Gastrocnemius medialis (tissue), 4 donors: ENCODE measurements at places on chromosomes 5 and 9. TPM values are rescaled to one million over a fixed set of nuclear protein-coding genes. Genes with fewer than 3 reads are reported as not detected.

The MYMK gene
- total RNA-seq, result not detected

- DNase-seq, result no peak
Observed at GRCh38 chr9:73437758-73438157, 286.1 kb downstream of the ANXA1 start.

DNA sequence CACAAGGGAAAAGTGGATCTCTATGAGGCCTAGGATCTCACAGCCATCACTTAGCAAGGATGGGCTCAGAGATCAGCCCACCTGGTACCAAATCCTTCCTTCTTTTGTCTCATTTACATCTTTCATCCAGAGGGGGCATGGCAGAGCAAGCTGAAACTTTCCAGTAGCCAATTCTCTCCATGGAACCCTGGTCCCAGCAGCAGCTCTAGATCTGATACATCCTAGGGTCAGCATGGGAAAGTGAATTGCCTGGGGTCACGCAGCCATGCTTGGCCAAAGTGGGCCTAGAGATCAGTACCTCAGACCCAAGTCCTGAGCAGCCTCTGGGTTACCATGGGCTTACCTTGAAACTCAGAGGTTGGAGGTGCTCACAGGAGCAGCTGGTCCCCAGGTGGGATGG lies 170.5 kb downstream of the GABBR2 start:
- DNase-seq, result no peak

GRCh38 chr5:107456281-107456715 lies 214.4 kb downstream of the EFNA5 start:
- DNase-seq, result no peak

- DNase-seq, result no peak
Observed at GRCh38 chr5:123124859-123125595, 36.0 kb downstream of the PRDM6 start.

The PRR16 gene
- total RNA-seq, result 2.7 TPM

DNA sequence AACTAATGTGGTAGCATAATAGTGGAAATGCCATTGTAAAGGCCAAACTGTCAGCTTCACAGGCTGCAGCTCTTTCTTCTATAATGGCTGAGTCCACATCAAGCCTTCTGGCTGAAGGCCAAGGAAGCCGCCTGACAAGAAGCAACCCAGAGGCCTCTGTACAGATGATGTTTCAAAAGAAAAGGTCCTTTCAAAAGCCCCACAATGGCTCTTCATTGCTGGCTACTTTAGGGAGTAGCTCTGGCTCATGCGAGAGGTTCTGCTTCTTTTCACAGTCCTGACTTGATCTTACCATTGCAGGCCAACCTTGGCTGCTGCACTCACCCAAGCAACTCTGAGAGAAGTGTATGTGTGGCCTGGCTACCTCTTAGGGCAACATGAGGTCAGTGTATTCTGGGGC lies 54.5 kb upstream of the EQTN start:
- DNase-seq, result peak; percentile 31

The ARHGEF39 gene
- total RNA-seq, result 0.10 TPM

DNA sequence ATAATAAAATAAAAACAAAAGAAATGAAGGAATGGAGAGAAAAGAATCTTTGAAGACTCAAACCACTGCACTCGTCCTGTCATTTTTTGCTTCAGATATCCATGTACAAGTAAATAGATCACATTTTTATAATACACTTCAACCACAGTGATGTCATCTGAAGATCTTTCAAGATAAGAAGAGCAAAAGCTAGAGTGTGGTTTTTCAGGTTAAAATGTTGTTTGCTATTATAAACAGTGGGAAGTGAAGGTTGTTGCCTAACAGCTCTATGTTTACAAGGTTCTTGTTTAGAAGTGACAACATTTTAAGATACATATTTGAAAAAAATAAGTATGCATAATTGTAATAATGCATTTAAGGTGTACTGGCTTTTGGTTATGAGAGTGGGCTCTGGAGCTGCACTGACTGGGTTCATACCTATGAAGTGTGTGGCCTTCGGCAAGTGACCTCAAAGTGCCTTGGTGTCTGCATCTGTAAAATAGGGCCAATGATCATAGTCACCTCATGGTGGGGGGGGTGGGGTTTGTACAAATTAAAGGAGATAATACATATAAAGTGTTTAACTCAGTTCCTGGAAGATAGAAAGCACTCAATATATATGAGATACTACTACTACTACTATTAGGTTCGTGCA lies 45.5 kb upstream of the IL7R start:
- DNase-seq, result no peak

DNA sequence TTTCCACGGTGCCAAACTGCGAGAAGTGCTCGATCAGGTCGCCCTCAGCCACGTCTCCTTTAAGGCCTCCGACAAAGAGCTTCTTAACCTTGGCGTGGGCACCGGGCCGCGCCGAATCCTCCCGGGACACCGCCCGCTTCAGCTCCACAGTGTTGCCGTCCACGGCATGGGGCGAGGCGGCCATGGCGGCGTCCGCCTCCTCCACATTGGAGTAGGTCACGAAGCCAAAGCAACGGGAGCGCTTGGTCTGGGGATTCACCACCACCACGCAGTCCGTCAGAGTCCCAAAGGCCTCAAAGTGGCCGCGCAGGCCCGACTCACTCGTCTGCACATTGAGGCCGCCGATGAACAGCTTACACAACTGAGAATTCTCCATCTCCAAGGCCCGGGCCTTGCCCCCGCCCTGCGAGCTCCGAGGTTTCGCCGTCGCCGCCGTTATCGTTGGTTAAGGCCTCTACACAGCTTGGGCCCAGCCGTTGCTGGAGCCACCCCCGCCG lies 424 bp downstream of the HNRNPA0 start:
- DNase-seq, result peak; percentile 29

The ARHGEF28 gene
- total RNA-seq, result 1.2 TPM

DNA sequence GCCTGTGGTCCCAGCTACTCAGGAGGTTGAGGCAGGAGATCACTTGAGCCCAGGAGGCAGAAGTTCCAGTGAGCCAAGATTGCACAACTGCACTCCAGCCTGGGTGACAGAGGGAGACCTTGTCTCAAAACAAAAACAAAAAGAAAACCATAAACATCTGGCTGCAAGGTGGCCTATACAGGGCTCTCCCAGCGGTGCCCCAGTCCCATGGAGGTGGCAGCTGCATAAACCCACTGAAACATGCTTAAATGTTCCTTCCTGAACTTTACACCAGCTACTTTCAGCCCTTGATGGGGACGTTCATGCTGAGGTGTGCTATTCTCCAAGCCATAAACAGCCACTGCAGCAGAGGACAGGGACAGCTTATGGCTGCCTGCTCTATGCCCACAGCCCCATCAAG lies 35.6 kb downstream of the DROSHA start:
- no peak for DNase-seq

- no peak for DNase-seq
Observed at GRCh38 chr5:23483090-23483489, 24.3 kb upstream of the PRDM9 start.

The KIF4B gene
- 0.10 TPM for total RNA-seq

DNA sequence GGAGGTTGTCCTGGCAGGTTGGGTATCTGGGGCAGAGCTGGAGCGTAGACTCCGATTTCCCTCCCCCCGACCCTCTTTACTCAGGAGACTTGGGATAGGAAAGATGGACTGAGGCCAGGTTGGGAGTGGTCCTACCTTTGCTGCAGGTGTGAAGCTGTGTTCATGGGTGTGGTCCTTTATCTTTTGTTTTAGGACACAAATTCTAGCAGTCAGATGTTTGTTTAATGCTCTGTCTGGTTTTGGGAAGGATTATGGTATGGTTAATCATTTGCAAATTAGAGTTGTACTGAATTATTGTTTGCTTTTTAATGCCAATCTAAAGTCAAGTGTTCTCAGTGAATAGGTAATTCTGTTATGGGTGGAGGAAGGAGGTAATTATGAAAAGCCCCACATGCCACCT lies 14.1 kb upstream of the FAM120AOS start:
- DNase-seq, result no peak

The CDC25C gene
- total RNA-seq, result not detected

DNA sequence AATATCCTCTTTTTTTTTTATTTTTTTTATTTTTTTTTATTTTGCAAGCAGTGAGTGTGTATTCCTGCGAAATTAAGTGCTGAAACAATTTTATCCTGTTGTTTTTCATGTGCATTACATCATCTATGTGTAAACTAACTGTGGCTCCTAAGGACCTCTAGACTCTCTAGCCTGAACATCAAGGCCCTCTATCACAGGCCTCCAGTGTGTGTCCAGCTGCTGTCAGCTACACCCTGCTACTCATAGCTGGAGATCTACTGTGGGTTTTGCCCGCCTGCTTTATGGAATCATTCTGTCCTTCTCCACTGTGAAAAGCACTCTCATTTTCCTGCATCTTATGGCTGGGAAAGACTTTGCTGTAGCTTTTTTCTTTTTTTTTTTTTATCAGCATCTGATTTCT lies 157.8 kb downstream of the KCTD16 start:
- DNase-seq, result no peak

DNA sequence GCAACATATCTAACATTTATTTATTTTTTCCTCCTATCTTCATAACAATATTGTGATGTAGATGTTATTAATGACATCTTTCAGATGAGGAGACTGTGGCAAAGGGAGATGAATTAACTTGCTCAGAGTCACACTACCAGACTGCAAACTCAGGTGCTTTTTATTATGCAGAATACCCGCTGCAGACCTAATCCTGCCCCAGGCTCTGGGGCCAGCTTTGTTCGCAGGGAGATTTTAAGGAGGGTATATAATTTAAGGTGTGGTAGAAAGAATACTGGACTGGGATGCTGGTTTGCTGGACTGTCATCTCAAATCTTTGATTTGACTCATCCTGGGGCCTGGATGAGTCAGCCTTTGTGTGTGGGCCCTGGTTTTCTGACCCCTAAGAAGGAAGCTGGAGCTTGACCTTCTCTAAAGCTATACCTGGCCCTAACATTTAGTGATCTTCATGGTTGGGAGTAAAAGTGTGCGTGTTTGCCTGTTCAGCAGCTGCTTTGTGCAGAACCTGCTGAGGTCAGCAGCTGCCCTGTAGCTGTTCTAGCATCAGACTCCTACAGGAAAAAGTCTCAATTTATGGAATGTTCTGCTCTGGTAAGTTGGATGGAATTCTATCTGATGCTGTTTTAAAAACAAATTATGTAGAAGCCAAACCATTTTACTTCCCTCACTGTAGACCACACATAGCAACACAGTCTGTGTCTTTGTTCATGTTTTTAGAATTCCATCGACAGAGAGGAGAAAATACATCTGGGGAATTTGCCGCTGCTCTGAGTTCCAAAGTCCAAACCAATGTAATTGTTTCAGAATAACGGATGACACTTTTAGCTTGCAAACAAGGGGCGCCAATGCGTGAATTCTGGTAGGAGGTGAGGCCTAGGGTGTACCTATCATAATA lies 4.5 kb downstream of the SLC36A1 start:
- DNase-seq, result no peak

GRCh38 chr9:80951675-80952074 lies 737.7 kb downstream of the TLE1 start:
- no peak for DNase-seq

- no peak for DNase-seq
Observed at GRCh38 chr9:114318416-114318815, 4.5 kb upstream of the ORM1 start.

The MORN5 gene
- total RNA-seq, result not detected

The CCDC192 gene
- total RNA-seq, result not detected

DNA sequence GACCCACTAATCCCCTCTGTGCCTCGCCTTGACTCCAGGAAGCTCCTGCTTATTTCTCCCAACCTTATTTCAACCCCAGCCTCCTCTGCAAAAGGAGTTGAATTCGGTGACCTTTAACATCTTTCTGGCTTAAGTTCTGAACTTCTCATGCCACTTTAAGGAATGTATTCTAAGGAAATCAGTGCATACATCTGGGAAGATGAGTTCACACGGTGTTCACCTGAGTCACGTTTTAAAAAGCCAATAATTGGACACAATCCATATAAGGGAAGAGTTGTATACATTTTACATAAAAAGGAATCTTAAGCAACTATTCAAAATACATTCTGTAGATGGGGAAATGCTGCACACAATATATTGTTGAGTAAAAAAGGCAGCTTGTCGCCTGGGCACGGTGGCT lies 33.2 kb downstream of the FAT2 start:
- no peak for DNase-seq

GRCh38 chr5:139396691-139397090 lies 1.8 kb upstream of the PROB1 start:
- DNase-seq, result no peak

DNA sequence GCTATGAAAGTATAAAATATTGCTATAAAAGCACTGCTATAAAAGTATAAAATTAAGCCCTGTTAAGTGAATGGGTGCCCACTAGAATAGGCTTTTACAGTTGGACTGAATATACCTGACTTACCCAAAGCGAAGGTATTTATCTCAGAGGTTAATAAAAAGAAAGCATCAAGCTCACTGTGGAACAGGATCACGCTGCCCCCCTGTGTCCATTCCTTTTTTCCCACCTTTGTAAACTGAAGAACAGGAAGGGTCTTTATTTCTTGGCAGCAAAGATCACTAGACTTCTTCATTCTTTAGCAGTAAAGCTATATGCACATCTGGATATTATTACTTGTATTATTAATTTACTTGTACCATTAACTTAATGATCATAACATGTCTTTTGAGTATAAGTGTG lies 22.1 kb upstream of the PLPP6 start:
- no peak for DNase-seq

DNA sequence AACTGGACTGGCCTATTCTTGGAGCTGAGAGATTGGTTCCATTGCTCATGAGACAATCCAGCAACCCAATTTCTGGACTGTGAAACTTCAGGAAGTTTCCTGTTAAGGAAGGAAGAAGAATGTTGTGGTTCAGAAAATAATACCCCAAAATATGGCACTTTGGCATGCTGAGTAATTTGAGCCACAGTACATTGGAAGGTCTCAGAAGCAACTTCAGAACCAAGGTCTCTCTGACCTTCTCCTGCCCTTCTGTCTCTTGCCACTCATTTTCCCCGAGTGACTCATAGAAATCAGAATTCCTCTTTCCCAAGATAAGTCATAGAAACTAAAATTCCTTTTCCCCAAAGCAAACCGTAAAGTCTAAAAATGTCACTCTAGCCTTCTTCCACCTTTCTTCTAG lies 1366.1 kb downstream of the PTPRD start:
- DNase-seq, result no peak

The MZB1 gene
- not detected for total RNA-seq

- DNase-seq, result no peak
Observed at GRCh38 chr5:174236070-174236469, 190.6 kb downstream of the NSG2 start.

DNA sequence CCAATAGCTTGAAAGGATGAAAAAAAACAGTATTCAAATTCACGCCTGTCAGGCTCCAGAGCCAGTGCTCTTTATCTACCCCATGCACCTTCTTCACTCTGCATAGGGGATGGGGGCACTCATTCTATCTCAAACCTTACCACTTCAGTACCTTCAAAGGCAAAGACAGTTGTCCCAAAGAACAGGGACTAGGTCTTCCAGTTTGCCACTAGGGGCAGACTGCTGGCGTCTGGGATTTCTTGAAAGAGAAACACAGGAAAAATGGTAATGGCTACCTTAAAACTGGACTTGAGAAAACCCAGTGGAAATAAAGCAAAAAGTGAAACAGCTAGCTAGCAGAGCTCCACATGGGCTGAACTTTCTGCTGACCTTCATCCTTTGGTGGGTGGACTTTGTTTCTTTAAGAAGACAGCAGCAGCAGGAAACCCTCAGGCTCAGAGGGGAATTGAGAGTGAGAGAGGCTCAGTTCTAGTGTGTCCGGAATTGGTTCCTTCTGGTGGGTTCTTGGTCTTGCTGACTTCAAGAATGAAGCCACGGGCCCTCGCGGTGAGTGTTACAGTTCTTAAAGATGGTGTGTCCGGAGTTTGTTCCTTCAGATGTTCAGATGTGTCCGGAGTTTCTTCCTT lies 41.0 kb upstream of the SLC36A1 start:
- no peak for DNase-seq

GRCh38 chr5:10731913-10732312 lies 29.1 kb downstream of the DAP start:
- DNase-seq, result no peak
